ENCODE measurements at places on chromosomes 13 and 19.

DNA sequence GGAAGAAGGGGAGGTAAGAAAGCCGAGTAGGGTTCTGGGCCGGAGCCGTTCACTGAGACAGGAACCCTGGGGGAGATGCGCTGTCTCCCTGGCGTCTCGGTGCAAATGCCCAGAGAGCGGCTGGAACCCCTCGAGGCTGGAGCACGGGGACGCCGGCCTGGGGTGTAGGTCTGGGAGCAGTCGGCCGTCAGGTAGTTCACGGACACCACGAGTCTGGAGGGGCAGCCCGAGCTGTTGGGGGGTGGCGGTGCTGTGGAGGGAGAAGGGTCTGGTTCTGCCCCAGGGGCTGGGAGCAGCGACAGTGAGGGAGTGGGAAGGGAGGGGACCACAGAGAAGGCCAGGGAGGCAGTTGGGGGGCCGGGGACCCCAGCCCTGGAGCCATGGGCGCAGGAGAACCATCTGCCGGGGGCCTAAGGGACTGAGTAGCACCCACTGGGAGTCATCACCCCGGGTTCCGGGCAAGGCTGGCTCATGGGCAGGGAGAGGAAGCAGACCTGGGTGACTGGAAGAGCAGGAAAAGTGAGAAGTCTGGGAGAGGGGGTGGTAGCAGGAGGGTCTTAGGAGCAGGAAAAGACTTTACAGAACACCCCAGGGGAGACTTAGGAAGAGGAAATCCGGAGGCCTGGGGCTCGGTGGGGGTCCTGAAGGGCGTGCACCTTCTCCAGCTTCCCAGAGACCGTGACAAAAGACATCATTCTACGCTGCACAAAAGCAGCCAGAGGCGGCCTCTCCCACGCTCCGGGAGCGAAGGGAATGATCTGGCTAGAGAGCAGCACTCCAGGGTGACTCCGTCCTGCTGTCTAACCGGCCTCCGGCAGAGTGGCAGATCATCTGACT, 173.1 kb upstream of the SOX1 start:
- DNase-seq: no peak

GRCh38 chr19:1354970-1355567, 28.6 kb upstream of the NDUFS7 start:
- DNase-seq: no peak

DNA sequence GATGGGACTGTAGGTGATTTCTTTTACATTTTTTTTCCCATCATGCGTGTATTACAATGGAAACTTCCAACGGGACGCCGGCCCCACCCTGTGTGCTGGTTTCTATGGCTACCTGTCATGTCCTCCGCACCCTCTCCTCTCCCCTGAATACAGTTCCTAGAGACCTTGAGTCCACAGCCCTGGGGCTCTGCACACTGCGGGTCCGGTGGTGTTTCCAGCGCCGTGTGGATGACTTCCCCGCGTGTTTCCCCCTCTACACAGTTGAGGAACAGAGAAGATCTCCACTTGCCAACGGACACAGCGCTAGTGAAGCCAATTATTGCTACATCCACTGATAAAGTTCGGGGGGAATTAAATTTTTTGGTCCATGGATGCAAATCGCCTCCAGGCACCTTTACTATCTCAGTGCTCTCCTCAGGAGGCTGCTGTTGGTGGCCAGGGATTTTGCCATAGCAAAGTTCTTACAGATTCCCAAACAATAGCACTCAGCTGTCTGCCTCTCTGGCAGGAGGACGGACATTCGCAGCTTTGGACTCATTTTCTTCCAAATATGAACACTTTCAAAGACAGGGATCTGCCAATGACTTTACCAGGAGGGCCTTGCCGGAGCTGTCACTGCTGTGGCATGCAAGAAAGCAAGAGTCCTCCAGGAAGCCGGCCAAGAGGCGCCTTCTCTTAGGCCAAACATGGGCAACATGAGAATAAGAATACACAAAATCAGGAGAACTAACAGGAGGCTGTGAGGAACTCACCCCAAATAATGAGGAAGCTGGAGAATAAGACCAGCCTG, 39.3 kb upstream of the GAS6 start:
- DNase-seq: no peak

GRCh38 chr13:47816831-47817230, 184.2 kb downstream of the SUCLA2 start:
- no peak for DNase-seq

DNA sequence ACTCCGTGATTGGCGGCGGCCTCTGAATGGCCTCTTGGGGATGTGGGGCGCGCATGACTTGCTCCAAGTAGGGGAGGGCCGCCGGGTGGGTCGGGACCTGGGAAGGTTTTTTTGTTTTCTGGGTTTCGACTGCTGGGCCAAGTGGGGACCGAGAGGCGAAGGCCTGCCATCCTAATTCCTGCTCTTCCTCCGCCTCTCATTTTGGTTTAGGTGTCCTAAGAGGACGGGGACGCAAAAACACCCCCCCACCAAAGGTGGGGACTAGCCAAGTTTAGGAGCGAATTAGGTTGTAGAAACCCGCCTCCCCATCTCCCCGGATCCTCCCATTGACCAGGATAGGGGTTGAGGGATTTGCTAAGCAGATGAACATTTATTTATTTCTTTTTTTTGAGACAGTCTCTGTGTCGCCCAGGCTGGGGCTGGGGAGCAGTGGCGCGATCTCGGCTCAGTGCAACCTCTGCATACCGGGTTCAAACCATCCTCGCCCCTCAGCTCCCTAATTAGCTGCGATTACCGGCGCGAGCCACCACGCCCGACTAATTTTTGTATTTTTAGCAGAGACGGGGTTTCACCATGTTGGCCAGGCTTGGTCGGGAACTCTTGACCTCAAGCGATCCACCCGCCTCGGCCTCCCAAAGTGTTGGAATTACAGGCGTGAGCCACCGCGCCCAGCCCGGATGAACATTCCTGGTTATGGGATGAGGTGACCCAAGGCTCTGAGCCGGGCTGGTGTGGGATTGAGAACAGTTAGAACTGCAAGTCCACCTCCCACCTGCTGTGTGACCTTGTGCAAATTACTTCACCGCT, 838 bp downstream of the PPP2R1A start:
- no peak for DNase-seq

GRCh38 chr13:42538996-42539395, 35.0 kb upstream of the TNFSF11 start:
- no peak for DNase-seq

DNA sequence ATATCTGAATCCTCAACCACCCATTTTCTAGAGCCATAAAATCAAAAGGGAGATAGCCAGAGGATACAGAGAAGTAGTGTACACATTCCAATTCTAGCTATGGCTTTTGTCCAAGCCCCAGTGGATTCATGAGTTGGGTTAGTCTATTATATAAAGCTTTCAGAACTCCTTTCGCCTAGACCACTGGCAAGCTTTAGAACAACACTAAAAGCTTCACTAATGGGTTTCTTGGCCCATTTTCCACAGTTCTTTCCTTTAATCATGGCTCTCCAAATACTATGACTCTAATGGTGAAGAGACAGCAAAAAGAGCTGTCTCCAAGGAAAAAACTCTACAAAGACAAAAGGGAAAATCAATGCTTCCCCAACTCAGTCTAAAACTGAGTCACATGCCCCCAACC, 48.2 kb upstream of the SLITRK5 start:
- no peak for DNase-seq

GRCh38 chr19:7817801-7818200, 12.2 kb upstream of the EVI5L start:
- DNase-seq: no peak

- no peak for DNase-seq
Measured at GRCh38 chr19:1491114-1491848, at the start of gene REEP6. REEP6 (plus strand) TSS chr19:1491181; CDS start chr19:1491270, 89 bp downstream.

DNA sequence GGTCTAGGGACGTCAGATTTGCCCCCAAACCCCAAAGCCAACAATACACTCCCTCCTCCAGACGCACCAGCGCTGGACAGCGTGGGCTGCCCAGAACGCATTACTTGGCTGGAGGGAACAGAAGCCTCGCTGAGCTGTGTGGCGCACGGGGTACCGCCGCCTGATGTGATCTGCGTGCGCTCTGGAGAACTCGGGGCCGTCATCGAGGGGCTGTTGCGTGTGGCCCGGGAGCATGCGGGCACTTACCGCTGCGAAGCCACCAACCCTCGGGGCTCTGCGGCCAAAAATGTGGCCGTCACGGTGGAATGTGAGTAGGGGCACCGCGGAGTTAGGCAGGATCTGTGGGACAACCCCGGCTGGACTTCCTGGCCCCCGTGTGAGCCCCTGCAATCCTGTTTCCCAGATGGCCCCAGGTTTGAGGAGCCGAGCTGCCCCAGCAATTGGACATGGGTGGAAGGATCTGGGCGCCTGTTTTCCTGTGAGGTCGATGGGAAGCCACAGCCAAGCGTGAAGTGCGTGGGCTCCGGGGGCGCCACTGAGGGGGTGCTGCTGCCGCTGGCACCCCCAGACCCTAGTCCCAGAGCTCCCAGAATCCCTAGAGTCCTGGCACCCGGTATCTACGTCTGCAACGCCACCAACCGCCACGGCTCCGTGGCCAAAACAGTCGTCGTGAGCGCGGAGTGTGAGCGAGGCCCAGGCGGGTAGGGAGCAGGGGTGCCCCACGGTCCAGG, 4.0 kb downstream of the ICAM5 start:
- no peak for DNase-seq
